HFFc6 (cell line): ENCODE measurements at places on chromosomes 4 and X.

GRCh38 chr4:120902925-120903324 lies 19.6 kb downstream of the PRDM5 start:
- no peak for DNase-seq

- no peak for DNase-seq
Observed at GRCh38 chr4:86403575-86403974, 43.7 kb upstream of the MAPK10 start.

GRCh38 chrX:30712214-30712613 lies 59.0 kb downstream of the GK start:
- no peak for DNase-seq

- no peak for DNase-seq
Observed at GRCh38 chr4:157854819-157855218, 318.0 kb downstream of the GASK1B start.

DNA sequence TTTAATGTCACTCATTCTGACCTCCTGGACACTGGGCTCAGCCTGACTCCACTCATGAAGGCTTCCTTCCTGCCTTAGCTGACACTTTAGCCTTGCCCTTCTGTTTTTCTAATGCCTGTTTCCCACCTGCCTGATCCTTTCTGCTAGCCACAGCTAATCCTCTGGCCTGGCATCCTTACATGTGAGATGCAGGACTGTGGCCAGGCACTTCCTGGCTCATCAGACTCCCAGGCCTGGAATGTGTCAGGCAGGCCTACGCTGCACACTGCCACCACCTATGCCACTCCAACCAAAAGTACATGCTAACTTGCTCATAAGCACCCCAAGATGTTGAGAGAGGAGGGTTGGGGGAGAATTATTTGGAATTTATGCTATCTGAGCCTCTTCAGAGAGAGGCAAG lies 138.8 kb upstream of the NALF2 start:
- no peak for DNase-seq

- DNase-seq = no peak
Observed at GRCh38 chr4:52665592-52665991, 6.5 kb upstream of the USP46 start.
